Kidney (tissue), 22 donors: ENCODE measurements at places on chromosomes 7 and 10. TPM values are rescaled to one million over a fixed set of nuclear protein-coding genes. Genes with fewer than 3 reads are reported as not detected.

The GIMAP7 gene
- 43.6 TPM for total RNA-seq

The PRRT4 gene
- total RNA-seq: not detected

The CYP3A5 gene
- total RNA-seq: 13.5 TPM

The NKX1-2 gene
- not detected for total RNA-seq

- H3K27ac ChIP-seq: no peak overlapping the region
- no peaks in the 10 kb centered on the region for H3K36me3 ChIP-seq
- peaks cover 54% of the 10 kb centered on the region for H3K27me3 ChIP-seq
- no peak overlapping the region for H3K4me3 ChIP-seq
- H3K4me1 ChIP-seq: no peaks in the 10 kb centered on the region
Measured at GRCh38 chr7:101165958-101166647, 734 bp upstream of the VGF start.

DNA sequence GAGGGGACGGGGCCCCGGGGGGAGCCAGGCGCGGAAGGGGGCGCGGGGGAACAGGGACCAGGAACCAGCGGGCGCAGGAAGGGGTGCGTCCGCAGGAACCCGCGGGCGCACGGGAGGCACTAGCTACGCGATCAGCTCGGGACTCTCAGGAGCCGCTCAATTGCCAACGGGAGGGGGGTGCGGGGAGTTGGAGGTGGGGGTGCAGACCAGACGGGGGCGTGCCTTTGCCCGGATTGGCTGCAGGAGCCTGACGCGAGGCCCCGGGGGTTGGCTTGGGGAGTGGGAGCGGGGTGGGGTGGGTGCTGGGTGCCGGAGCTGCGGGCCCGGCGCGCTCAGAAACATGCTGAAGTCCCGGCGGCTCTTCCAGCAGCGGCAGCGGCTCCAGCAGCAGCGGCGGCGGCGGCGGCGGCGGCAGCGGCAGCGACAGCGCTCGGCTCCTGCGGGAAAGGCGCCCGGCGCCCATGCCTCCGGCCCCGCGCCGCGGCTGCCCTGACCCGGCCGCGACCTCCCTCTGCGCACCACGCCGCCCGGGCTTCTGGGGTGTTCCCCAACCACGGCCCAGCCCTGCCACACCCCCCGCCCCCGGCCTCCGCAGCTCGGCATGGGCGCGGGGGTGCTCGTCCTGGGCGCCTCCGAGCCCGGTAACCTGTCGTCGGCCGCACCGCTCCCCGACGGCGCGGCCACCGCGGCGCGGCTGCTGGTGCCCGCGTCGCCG, at the start of gene ADRB1:
ADRB1 (plus strand) TSS at position 335 of the 715 bp plus-strand sequence; CDS start at position 602, 267 bp downstream.
- peak; percentile 83 for DNase-seq
- no peaks in the 10 kb centered on the region for H3K4me1 ChIP-seq
- H3K4me3 ChIP-seq: peak within 1 kb of the TSS; percentile 45
- peak within 1 kb of the TSS; percentile 51 for H3K27ac ChIP-seq
- H3K36me3 ChIP-seq: no peaks in the 10 kb centered on the region

- no peak overlapping the region for H3K27ac ChIP-seq
- no peaks in the 10 kb centered on the region for H3K36me3 ChIP-seq
- no peaks in the 10 kb centered on the region for H3K27me3 ChIP-seq
- DNase-seq: no peak
- no peaks in the 10 kb centered on the region for H3K4me1 ChIP-seq
Measured at GRCh38 chr10:48556713-48557112, 48.2 kb downstream of the ARHGAP22 start.

DNA sequence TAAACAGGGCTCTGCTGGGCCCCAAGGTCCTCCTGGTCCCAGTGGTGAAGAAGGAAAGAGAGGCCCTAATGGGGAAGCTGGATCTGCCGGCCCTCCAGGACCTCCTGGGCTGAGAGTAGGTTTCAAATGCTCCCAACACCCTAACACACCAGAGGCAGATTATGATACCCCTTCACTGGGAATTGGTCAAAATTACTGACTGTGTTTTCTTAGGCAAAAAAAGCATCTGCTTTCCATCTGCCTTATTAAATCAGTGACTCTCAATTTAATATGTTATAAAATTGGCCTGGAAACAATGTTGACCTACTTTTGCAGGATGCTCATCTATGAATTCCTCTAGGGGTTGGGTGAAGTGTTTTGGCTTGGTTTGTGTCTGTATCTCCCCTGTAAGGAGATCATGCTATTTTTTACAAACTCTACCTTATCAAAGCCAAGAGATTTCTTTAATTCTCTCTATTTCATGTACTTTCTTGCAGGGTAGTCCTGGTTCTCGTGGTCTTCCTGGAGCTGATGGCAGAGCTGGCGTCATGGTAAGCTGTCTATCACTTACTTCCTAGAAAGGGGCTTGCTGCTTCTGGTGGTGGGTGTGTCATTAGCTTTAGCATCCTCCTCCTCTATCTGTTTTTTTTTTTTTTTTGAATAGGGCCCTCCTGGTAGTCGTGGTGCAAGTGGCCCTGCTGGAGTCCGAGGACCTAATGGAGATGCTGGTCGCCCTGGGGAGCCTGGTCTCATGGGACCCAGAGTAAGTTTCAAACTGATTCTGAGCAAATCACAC, 15.9 kb downstream of the COL1A2 start:
- H3K36me3 ChIP-seq: no peaks in the 10 kb centered on the region
- H3K4me1 ChIP-seq: no peaks in the 10 kb centered on the region
- no peak overlapping the region for H3K27ac ChIP-seq
- H3K27me3 ChIP-seq: no peaks in the 10 kb centered on the region
- DNase-seq: no peak

GRCh38 chr10:16439295-16439694, 2.5 kb downstream of the PTER start:
- peak overlapping the region; percentile 34 for H3K27ac ChIP-seq
- H3K4me3 ChIP-seq: peak overlapping the region; percentile 83
- no peaks in the 10 kb centered on the region for H3K27me3 ChIP-seq

DNA sequence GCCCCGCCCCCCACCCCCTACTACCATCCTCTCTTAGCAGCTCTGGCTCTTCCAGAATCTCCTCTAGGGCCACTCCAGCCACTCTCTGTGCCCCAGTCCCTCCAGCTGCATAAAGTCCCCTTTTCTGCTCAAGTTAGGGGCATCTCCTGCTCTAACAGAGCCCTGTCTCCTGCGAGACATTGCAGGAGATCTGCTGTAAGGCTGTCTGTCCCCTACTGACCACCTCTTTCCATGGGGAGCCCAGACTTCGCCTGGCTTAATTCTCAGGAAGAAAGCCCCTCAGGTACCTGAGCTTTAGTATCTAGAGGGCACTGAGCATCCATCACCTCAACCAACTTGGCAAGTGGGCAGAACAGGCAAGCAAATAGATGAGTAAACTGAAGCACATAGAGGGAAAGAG, 200.7 kb upstream of the ZMIZ1 start:
- H3K4me1 ChIP-seq: no peaks in the 10 kb centered on the region
- H3K27me3 ChIP-seq: no peaks in the 10 kb centered on the region
- H3K4me3 ChIP-seq: no peak overlapping the region
- no peaks in the 10 kb centered on the region for H3K36me3 ChIP-seq
- no peak for DNase-seq

DNA sequence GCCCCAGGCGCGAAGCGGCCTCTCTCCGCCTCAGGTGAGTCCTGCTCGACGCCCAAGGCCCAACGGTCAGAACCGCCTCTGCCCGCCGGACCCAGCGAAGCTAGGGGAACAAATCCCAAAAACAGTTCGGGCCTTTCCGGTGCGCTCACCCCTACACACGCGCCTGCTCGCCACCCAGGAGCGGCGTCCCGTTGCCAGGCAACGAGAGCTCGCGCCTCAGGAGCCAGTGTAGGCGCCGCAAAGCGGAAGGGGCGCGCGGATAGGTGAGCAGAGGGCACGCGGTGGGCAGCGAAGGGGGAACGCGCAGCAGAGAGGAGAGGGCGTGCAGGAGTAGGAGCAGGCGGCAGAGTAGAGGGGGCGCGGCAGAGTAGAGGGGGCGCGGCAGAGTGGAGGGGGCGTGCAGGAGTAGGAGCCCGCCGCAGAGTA, at the start of the genes DYDC1 and DYDC2:
DYDC1 (minus strand) TSS at position 193 of the 426 bp plus-strand sequence. CDS start 4,154 bp downstream, outside the sequence.
DYDC2 (plus strand) TSS at position 219 of the 426 bp plus-strand sequence. CDS start 5,663 bp downstream, outside the sequence.
- H3K27me3 ChIP-seq: no peaks in the 10 kb centered on the region
- H3K27ac ChIP-seq: no peak within 1 kb of the TSS
- peaks cover 4% of the 10 kb centered on the region for H3K4me1 ChIP-seq
- H3K36me3 ChIP-seq: no peaks in the 10 kb centered on the region

- H3K27ac ChIP-seq: no peak overlapping the region
- H3K36me3 ChIP-seq: no peaks in the 10 kb centered on the region
- DNase-seq: peak; percentile 52
- H3K4me3 ChIP-seq: no peak overlapping the region
- H3K27me3 ChIP-seq: no peaks in the 10 kb centered on the region
Measured at GRCh38 chr10:24349379-24350001, 140.6 kb downstream of the KIAA1217 start.

DNA sequence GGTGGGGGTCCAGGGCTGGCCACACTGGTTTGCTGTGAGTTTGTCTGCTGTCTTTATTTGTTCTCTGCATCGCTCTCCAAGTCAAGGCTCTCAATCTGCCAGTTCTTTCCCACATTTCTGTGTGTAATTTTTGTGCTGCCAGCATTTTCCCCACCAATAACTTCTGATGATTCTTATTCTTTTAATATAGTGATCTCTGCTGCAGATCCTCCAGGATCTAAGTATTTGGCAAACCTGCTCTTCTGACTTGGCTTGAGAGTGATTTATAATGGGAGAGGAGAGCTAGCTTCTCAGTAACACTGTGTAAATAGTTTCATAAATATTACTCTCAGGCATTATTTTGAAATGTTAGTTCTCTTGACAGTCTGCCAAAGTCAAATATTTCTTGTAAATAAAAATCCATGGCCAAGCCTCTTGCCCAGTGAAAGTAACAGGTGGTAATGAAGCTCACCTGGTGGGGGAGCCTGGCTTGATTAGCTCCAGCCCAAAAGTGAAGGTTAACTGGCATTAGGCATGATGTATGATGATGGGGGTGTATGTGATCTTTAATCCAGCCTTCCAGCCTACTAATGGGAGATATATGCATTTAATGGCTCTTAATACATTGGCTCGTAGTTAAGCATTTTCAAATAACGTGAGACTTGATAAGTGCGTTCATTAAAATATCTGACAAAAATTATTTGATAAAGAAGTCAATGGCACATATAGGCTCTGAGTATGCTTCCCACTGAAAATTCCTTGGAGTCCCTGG, 1055.9 kb downstream of the KCNMA1 start:
- H3K27ac ChIP-seq: no peak overlapping the region
- H3K36me3 ChIP-seq: no peaks in the 10 kb centered on the region
- no peaks in the 10 kb centered on the region for H3K27me3 ChIP-seq
- no peak overlapping the region for H3K4me3 ChIP-seq

GRCh38 chr10:92729886-92730285, 40.1 kb downstream of the HHEX start:
- H3K27ac ChIP-seq: no peak overlapping the region
- DNase-seq: no peak
- H3K4me3 ChIP-seq: no peak overlapping the region

DNA sequence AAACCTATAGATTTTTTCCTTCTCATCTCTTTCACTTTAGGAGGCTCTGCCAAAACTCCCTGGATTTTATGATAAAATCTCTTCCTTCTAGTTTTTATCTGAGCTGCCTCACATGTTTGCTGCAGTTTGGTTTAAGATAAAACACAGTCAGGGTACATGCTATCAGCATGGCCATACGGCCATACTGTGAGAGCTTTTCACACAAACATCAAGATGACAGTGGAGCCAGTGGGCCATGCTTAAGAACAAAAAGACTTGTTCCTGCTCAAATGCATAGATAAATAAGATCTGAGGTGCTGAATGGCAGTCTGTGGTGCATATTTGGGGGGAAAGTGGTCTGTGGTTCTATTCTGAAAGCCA, 91.0 kb downstream of the ELMO1 start:
- H3K27ac ChIP-seq: no peak overlapping the region
- H3K4me1 ChIP-seq: no peaks in the 10 kb centered on the region
- no peak overlapping the region for H3K4me3 ChIP-seq

DNA sequence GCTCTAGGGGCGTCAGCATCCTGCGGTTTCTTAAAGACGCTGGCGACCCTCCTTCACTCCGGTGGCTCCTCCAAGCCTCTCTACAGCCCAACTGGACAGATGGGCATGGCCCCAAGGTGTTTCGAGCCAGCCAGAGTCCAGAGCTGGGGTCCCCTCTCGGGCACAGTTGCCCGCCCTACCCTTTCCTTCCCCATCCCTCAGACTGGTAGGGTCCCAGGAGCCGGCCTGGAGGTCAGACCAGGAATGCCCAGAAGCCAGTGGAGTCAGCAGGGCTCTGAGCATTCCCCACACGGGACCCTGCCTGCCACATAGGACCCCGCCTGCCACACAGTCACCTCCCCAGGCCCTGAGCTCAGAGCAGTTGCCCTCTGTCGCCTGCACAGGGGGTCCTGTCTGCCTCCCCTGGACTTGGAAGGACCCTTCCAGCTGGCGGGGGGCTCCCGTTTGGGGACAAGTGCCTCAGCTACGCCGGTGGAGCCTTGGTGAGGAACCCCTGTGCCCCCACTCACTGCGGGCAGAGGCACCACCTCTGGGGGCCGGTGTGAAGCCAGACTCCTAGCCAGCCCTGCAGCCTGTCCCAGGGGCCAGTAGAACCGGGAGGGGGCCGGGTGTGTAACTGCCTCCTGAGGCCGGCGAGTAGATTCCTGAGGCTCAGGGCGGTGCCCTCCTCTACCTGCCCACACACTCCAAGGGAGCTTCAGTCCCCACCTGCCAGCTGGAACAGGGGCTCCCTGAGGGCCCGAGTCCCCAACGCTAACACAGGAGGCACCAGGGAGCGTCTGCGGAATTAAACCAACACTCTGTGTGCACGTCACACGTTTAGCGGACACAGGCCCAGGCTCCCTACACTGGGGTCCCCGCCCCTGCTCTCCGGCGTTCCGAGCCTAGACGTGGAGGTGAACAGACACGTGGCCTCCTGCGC, 19.4 kb upstream of the PDGFA start:
- no peak overlapping the region for H3K27ac ChIP-seq
- no peaks in the 10 kb centered on the region for H3K36me3 ChIP-seq
- peaks cover 3% of the 10 kb centered on the region for H3K4me1 ChIP-seq
- no peak overlapping the region for H3K4me3 ChIP-seq
- no peaks in the 10 kb centered on the region for H3K27me3 ChIP-seq
- no peak for DNase-seq

GRCh38 chr7:106367018-106367420, 82.2 kb upstream of the NAMPT start:
- H3K4me1 ChIP-seq: no peaks in the 10 kb centered on the region
- H3K36me3 ChIP-seq: no peaks in the 10 kb centered on the region
- H3K27ac ChIP-seq: no peak overlapping the region
- H3K27me3 ChIP-seq: no peaks in the 10 kb centered on the region

- no peak overlapping the region for H3K27ac ChIP-seq
- H3K36me3 ChIP-seq: no peaks in the 10 kb centered on the region
- no peaks in the 10 kb centered on the region for H3K4me1 ChIP-seq
- H3K27me3 ChIP-seq: no peaks in the 10 kb centered on the region
Measured at GRCh38 chr7:138491612-138492386, 31.7 kb downstream of the TRIM24 start.

DNA sequence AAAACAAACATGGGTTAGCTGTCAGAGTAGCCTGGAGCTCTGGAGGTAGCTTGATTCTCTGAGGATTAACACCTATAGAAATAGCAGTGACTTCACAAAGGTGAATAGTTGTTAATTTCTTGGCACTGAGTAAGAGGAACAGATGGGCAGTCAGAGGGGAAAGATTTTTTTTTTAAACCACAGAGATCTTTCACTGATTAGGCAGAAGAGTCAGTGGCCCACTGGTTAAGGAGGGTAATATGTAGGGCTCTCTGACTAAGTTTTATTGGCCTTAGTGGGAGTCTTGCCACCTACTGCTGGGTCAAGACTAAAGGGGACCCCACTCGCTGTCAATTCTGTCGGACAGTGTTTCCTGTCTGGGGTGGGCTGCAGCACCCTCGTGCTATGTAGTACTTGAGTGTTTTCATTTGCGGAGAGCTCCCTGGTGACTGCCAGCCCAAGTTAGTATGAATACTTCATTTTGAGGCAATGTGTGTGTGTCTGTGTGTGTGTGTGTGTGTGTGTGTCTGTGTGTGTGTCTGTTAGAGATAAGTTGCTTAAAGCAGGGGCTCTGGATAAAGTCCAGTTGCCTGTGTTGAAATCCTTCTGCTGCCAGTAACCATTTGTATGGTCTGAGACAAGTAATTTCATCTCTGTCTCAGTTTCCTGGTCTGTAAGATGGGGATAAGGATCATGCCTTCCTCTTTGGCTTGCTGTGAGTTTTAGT, 145.2 kb downstream of the ARID5B start:
- no peak for DNase-seq
- peaks cover 30% of the 10 kb centered on the region for H3K4me1 ChIP-seq
- no peaks in the 10 kb centered on the region for H3K27me3 ChIP-seq
- peak overlapping the region; percentile 98 for H3K27ac ChIP-seq
